Glutamatergic neuron (in vitro differentiated cells): ENCODE measurements at places on chromosomes 4 and X.

DNA sequence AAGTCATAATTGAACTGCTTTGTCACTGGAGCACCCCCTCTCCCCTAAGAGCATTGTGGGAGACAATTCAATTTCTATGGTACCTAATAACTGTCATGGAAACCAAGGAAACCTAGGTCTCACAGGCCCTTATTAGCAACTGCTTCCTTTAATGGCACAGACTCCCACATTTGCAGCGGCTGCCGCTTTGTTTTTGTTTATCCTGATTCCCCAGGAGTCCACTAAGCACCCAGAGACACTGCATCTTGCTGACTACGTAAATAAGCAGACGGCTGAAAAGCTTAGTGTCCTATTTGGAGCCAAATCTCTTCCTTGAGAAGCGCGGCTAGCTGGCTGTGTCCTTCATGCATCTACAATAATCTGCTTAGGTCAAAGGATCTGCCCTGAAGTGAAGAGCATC lies 494.4 kb downstream of the TMA16 start:
- no peak for DNase-seq

DNA sequence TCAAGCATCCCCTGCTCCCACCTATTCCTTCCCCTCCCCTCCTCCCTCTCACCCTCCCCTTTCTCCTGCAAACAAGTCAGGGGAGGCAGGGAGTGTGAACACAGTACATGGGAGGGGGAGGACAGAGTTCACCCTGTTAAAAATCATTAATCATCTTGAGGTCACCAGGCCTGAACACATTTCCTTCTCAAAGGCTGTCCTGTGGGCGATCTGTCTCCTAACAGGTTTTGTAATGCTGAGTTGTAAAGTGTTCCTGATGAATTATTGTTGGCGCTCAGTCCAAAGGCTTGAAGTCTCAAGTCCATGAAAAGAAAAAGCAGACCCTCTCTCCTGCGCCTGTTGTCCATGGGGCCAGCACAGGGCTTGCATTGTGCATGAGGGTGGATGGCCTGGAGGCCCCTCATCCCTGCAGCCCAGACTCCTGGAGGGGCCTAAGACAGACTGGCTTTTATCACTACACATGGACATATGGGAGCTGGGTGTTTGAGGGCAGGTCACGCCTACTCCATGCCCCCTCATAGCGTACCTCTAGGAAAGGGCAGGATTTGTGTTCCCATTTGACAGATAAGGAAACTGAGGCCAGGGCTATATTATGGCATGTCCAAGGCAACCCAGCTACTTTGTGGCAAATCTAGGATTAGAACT lies 189.1 kb downstream of the RAB28 start:
- no peak for DNase-seq

GRCh38 chrX:115584696-115585095 lies 23.7 kb downstream of the PLS3 start:
- no peak for DNase-seq

GRCh38 chr4:102355748-102356147 lies 10.5 kb upstream of the SLC39A8 start:
- no peak for DNase-seq

DNA sequence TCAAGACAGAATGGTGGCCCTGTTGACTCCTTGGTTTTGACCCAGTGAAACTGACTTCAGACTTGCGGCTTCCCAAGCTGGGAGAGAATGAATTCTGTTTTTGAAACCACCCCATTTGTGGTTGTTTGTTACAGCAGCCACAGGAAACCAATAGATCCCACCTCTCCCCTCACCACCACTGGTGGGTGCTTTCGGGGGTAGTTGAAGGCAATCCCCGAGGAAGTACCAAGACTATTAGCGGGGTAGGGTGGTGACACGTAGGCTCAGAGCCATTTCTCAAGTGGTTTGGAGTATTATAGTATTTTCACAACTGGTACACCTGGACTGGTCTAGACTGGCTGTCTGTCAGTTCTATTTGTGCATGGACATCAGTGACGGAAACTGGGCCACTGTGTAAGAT lies 189.1 kb upstream of the RBPJ start:
- DNase-seq: no peak

DNA sequence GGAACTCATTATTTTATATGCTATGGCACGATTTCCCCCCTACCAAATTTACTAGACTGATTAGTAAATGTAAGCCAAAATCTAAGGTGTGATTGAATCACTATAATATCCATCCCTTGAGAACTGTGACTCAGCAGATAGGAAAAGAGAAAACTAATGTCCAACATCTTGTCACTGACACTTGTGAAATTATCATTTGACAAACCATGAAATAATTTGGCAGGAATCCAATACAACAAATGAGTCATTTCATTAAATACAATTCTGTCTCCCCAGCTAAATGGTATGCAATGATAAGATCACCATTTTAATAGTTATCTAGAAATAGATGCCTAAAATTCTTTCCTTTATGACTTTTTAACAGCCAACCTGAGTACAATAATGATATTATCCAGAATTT lies 462.3 kb downstream of the DMD start:
- no peak for DNase-seq

GRCh38 chr4:54063229-54063628 lies 1.2 kb downstream of the CHIC2 start:
- DNase-seq: no peak

GRCh38 chrX:72685810-72686456 lies 28.2 kb downstream of the PHKA1 start:
- no peak for DNase-seq

GRCh38 chrX:72270316-72270866 lies 6.7 kb downstream of the RPS4X start:
- DNase-seq: no peak

DNA sequence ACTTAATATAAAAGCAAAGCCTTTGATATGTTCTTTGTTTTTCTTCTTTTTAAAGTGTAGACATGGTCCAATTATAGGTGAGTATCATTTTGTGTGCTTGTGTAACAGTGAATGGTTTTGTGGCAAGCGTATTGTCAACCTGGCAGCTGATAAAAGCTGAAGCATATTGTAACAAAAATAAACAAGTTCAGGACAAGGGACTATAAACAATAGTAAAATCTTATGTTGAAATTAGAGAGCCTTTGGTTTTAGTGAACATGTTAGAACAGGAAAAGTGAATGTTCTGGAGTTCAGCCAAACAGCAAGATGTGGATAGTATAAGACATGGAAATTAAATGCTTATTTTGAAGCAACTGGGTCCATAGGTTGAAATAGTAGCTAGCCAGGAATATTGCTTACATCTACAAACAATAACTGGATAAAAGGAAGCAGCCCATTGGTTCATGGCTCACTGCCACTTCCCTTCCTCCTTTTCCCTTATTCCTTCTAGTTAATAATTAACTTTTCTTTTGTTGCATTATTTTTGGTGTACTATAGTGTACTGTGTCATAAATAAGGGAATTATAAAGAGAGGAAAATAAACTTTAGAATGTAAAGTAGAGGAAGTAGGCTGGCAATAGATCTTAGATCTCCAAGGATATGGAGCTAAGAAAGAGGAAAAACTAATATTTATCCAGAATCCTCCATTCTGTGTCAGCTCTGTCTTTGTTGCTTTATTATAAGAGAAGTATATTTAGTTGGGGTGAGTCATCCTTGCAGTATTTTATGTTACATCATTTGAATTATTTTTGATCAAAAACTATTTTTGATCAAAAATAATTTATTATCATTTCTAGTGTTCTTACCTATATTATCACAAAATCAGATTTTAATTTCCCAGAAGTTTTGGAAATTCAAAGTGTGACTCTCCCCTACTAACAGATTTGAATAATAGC lies 65.6 kb downstream of the MRPL1 start:
- DNase-seq: no peak
